Activated CD8-positive, alpha-beta memory T cell treated with anti-CD3 and anti-CD28 coated beads for 48 hours (primary cell): ENCODE measurements at places on chromosomes 6 and 20.

DNA sequence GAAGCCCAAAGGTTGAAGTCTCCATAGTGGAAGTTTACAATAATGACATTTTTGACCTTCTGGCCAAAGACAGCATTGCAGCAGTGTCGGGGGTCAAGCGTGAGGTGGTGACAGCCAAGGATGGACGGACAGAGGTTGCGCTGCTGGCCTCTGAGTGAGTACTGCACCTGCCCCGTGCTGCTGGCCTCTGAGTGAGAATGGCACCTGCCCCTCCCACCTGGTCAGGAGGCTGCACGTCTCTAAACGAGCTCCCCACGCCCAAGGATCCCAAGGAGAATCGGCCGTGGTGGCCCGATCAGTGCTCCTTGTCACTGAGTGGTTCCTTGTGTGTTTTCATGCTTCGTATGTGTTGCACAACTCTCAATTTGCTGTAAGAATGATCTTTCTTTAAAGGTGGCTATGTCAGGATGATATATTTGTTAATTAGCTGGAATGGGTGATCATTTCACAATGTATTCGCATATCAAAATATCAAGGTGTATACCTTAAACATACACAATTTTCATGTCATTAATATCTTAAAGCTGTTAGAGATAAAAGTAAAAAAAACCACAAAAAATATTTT, 40.4 kb downstream of the FRMD1 start:
- DNase-seq: no peak

DNA sequence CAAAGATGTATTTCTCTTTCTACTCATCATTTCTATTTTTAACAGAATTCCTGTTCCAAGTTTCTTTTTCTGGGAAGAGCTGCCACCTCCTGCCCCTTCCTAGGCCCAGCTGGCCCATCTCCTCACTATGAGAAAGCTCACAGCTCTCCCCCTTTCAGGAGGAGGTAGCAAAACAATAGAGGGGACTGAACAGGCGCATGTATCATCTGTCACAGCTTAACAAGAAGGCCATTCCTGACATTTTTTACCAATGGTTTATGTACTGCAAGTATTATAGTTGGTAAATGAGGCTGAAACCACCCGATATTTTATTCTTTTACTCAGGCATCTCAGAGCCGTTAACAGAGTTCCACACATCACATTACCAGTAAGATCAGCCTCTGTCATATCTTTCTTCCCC, 103.7 kb upstream of the MTHFD1L start:
- no peak for DNase-seq

GRCh38 chr6:150527100-150527499, 72.6 kb upstream of the PLEKHG1 start:
- DNase-seq: no peak

DNA sequence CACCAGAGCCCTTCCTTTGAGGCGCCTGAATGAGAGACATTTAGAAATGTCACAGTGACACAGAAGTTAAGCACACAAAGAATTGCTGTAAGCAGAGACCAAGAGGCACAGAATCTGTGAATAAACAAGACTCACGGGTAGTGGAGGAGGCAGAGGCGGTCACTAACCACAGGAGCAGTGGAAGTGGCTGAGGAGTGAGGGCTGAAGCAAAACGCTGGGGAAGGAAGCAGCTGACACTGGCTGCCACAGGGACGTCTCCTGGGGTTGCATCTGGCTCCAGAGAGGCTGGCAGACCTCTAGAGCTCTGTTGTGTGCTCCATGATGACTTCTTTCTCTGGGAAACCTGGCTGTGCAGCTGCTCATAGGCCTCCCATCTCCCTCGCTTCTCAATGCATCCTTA, 65.0 kb upstream of the SLC2A12 start:
- no peak for DNase-seq

GRCh38 chr20:48823960-48824498, 3.8 kb downstream of the PREX1 start:
- no peak for DNase-seq

DNA sequence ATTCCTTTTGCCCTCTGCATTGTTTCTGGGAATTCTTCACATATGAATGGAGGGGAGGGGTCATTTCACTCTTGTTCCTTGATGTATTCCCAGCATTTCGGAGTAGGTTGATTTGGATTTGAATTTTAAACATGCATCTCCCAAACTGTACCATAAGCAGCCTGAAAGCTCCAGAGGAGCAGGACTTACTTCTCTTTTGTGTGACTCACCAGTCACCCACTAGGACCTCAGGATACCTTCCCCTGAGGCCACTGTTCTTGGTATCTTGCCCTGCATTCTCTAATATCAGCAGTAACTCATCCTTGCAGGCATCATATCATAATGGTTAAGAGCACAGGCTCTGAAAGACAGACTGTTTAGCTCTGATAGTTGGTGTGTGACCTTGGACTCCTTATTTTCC, 703 bp downstream of the MRPL2 start:
- DNase-seq: no peak

GRCh38 chr20:57716901-57717300, 7.1 kb upstream of the PMEPA1 start:
- DNase-seq: no peak

GRCh38 chr6:116535109-116535508, 10.4 kb downstream of the TRAPPC3L start:
- no peak for DNase-seq

DNA sequence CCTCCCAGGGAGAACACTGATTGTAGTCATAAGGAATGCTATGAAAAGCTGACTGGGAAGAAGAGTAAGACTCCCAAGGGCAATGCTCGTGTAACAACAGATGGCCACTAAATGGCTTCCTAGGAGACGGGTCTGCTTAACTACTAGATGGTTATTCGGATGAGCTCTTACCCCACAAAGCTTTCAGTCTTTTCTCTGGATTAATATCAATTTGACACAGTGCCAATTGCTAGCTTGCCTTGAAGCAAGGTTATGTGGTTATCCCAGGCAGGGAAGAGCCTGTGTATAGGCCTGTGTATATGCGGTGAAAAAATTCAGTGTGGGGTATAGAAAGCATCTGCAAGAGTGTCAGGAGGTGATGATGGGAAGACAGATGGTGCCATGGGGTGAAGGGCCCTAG, 86.4 kb upstream of the NOX3 start:
- no peak for DNase-seq

GRCh38 chr20:35743693-35744491, 1.8 kb upstream of the RBM39 start:
- no peak for DNase-seq

DNA sequence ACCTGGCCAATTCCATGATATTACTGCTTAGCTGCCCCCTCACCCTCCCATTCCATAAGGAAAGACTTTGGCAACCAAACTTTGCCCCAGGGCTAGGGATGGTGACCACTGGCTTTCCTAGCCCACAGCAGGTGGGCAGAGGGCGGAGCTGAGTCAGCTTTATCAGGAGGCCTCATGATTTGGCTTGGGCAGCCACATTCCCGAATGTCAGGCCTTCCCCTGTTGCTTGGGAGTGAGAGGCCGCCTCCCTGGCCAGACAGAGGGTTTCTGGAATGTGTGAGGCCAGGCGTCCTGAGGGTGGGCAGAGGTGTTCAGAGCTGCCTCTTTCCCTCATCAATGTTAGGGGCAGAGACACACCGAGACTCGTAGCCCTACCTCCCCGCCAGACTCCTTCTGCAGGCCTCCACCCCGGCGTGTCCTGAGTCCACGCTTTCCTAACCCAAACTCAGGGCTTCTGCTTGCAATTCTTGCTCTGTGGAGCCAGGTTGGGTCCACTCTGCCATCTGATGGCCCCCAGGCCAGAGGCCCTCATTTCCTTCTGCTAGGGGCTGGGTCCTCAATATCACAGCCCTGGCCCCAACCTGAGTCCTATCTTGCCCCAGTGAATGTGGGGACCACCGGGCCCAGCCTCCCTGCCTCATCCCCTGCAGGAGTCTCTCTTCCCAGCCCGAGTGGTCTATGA, 19.3 kb downstream of the UQCC2 start:
- no peak for DNase-seq

GRCh38 chr6:35710241-35710847, 21.6 kb upstream of the FKBP5 start:
- no peak for DNase-seq

GRCh38 chr6:41874741-41875140, 20.4 kb downstream of the USP49 start:
- no peak for DNase-seq

GRCh38 chr20:50318710-50319109, 128.1 kb downstream of the CEBPB start:
- no peak for DNase-seq

- no peak for DNase-seq
Measured at GRCh38 chr6:35084511-35085203, 56.5 kb downstream of the TCP11 start.

DNA sequence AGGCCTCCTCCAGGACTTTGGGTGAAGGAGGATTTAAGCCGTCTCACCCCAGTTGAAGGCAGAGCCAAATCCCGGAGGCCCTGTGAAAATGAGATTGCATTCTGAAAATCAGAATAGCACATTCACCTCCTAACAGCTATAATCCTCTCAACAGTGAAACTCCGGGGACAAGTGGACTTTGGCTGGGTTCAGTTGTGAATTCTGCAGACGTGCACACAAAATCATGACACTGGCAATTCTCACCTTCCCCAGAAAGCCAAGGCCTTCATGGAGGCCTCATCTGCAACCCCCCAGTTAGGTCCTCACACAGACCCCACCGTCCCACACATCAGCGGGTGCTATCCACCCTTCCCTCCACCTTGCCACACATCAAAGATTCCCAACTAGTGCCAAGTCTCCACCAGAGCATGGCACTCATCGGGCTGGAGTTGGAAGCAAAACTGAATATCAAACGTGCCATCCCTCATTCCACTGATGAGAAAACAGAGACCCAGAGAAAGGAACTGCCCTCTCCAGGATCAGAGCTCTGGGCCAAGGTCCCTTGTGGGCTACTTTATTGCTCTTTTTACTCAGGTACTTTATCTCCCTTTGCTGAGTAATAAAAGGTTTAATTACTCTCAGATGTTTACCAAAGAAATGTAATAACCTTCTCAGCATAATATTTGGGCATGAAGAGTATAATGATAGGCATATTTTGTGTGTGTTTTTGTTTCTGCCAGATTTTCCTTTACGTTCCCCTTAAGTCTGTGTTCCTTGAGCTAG, 4.8 kb upstream of the BTNL2 start:
- no peak for DNase-seq

GRCh38 chr6:40889137-40889832, 149.7 kb downstream of the UNC5CL start:
- no peak for DNase-seq

DNA sequence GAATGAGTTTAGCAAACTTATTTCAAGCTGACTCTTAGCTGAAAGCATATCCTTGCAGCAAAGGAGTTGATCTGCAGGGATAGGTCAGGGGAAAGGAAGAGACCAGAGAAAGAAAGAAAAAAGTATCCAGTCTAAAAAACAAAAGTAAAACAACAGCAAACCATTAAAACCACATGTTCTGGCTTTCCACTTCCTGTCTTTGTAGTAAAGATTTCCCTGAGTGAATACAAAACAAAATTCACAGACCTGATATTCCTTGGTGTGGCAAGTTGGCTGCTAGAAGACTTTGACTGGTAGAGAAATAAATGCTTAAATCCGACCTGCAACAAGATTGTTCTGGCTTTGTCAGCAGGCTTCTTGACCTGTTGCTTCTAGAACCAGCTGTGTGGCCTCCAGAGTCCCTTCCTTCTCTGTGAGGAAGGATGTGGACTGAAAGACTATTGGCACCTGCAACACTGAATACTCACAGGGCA, 23.4 kb upstream of the MCM3 start:
- no peak for DNase-seq

GRCh38 chr20:16777126-16777525, 29.0 kb downstream of the OTOR start:
- no peak for DNase-seq

DNA sequence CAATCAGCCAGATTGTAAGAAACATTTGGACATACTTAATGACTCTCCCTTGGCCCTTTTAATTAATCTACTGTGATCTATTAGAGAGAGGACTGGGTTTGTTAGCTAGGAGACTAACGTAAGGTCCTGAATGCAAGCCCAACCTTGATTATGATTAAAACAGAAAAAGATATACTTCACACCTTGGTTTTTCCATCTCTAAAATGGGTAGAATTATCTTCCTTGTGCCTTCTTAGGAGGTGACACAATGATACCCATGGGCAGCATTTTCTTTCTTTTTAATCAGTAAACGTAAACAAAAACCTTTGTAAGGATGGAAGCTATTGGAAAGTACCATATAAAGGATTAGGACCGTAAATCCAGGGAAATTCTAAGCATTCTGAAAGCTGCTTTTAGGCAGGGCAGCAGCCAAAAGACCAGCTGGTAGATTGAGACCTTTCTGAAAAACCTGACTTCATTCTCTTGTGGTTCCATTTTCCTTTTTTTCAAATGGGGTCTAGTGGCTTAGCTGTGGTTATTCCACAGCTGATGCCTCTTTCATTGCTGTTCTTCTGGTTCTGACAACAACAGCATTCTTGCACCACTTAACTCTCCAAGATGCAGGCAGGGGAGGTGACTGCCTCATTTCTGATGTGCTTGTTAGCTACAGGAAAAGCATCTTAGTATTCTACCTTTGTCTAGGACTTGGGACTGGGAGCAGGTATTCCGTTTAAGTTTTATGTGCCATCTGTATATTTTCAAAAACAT, 27.4 kb downstream of the RREB1 start:
- no peak for DNase-seq

DNA sequence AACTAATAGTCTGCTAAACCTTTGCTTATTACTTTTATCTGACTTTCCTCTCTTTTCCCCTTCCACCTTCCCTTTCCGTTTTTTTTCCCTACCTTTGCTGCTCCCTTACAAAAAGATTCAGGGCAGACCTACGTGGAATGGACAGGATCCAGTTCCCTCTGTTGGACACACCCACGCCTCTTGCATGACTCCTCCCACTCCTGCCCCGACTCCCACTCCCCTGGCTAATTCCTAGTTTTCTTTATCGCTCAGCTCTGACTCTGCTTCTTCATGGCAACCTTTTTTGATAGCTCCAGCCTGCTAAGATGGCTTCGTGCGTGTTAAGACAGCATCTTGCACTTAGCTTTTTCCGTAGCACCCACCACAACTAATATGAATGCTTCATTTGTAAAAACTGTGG, 715.6 kb upstream of the NRSN1 start:
- DNase-seq: no peak

DNA sequence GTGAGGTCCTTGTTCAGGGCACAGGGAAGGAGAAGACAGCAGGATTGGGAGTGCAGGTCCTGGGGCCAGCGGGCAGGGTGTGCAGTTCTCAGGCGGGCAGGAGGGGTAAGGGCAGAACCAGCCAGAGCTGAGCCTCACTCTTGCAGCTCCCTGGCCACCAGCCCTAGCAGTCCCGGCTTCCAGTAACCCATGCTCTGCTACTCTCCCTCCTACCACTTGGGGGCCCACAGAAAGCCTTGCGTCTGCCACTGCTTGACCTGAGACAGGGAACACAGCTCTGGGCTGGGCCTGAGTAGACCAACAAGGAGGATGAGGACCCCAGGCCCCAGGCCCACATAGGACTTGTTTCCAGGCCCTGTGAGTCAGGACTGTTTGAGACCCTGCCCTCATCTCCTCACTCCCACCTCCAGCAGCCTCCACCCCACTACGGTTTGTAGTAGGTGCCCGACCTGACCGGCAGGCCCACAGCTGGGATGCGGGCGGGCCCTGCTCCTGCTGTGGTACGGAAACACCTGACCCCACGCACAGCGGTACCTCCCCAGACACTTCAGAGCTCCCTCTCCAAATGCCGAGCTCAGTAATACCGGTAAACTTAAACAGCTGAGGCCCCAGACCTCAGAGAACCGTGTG, 39.2 kb downstream of the KCNK5 start:
- DNase-seq: no peak

GRCh38 chr6:17226786-17227233, 54.4 kb upstream of the RBM24 start:
- DNase-seq: no peak

GRCh38 chr6:110097443-110097842, 82.0 kb downstream of the WASF1 start:
- DNase-seq: no peak
